Neuronal stem cell (in vitro differentiated cells): ENCODE measurements at places on chromosomes 2 and 18.

DNA sequence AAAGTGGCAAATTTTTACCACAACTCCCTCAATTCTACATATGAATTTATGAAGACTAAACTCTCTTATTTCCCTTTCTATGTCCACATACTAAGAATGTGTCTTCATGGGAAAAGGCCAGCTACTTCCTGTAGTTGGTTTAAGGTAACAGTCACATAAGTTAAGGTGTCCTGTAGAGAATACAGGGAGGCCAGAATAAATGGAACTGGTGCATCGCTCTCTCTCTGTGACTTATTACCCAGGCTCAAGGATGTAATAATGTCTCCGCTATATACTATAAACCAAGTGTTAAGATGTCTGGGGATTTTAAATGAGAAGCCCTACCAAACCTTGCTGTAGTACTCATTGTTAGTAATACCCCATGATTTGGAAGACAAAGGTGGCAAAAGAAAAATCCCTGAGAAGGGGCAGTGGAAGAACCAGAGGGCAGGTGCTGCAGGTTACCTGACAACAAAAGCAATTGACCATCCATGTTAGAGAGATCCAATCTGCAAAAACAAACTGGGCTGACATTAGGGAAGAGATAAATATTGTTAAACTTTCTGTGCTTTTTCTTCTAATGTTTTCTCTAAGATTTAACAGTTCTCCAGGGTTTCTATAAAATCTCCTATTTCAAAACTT is 372.8 kb downstream of the TMX3 start:
- no peak for DNase-seq

DNA sequence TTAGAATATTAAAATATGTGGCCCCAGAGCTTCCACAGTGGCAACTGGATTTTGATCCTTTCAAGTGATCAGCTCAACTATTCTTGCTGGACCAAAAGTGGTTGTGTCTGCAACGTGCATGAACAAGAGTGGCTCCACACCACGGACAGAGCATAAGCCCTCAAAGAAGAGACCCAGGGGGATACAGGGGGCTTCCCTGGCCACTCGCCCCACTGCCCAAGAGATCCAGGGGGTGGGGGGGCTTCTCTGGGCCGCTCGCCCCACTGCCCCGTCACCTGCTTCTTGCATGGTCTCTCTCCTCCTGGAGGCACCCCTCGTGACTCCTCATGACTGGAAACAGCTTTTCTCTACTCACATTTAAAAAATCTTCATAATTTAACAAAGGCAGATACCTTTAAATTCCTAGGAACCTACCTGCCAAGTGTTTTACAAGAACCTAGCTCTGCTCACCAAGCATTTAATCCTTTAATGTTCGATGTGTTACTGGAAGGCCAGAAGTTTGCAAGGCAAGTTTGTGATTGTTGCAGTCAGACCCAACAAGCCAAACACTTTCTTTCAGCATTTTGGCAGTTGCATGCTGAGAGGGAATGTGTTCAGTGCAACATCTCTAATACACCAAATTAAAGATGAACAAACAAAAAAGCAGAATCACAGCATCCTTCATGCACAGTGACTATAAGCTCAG is 174.3 kb downstream of the BCL2 start:
- no peak for DNase-seq

DNA sequence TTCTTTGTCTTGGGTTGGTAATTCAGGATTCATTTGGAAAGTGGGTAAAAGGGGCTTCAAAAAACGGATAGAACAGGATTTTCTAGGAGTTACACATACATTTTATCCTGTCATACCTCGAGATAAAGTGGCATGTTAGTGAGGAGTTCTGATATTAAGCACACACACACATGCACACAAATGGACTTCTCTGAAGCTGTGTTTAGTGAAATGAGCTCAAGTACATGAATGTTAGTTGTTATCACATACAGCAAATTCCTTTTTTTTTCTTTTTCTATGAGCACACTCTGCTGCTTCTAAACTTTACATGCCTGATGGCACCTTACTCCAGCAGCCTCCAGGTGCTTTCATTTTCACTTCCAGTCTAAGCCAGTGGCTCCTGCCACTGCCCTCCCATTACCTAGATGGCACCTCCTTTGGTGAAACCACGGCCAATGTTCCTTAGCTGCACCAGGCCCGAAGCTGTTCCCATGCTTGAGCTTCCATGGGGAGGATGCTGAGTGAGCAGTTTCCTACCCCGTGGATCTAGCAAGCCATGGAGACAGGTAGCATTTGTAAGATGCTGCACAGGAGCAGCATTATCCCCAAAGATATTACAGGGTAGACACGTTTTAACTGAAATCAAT is 49.7 kb downstream of the STAT1 start:
- no peak for DNase-seq

DNA sequence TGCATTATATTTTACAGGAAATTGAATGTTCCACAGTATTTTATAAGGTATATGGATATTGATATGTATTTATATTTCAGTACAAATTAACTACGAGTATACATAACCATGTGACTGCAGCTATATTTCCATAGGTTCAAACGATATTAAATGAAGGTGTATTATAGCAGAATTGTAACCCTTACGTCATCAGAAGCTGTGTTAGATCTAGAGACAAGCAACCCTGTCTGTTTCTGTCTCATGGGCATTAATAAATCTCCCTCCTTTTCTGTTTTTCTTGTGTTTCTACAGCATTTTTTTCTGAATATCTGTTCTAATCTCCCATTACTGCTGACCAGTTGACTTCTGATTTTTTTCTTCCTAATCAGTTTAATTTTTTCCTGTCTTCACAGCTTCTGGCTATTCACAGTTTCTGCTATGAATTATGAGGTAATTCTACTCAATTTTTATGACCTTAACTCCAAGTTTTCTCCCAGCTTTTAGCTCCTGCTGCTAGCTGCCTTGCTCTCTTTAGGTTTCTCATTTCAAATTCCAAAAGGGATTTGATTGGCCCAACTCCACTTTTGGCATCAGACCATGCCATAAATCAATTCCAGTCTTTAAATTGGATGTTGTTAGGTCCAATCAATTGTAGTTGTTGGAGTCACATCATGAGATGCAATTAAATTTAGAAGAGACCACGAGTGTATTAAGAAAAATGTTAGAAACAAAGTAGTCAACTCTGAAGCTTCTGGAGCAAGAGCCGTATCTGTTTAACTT is 277.5 kb upstream of the ZSWIM2 start:
- DNase-seq = no peak

GRCh38 chr2:97703741-97704140 is 9.6 kb upstream of the ZAP70 start:
- DNase-seq = no peak

DNA sequence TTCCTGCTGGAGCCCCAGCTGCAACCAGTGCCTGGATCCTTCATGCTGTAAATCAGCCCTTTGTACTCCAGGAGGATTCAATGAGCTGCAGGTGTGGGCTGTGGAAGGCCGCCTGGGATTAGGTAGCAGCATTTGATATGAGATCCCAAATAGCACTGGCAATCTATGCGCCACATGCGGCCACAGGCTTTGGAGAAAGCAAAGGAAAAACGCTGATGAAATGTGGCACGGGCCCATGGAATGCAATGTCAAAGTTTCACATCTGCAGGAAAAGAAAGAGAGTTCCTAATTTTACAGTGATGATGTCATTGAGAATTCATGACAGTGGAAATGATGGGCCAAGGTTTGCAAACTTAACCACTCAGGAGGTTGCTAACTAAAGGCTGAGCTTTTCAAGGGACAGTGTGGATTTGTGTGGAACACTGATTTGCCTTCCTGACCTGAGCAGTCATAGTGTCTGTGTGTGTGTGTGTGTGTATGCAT is 216.4 kb upstream of the OSR1 start:
- peak; percentile 4 for DNase-seq

DNA sequence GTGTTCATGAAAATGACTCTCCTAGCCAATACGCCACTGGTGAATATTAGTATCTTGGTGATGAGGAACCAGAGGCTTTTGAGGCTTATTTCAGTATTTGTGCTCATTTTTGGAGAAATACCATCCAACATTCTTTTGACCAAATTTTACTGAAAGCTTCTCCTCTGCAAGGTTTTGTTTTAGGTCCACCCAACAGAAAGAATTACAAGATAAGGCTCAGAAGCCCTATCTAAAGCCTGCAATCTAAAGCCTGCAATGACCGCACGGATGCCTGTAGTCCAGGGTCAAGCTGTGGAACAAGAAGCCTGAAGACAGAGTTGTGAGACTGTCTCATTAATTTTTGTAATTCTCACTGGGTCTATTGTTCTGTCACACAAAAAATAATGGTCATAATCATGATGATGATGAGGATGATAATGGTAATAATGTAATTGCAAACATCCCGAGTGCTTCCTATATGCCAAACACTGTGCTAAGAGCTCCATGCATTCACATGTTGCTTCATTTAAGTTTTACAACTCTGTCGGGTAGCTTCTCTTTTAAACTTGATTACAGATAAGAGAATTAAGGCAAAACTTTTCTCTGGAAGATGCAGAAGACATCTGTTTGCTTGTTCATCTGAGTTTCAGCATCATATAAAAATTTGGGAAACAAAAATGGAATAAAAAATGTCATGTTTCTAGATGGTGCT is 33.2 kb upstream of the NCOA1 start:
- no peak for DNase-seq

DNA sequence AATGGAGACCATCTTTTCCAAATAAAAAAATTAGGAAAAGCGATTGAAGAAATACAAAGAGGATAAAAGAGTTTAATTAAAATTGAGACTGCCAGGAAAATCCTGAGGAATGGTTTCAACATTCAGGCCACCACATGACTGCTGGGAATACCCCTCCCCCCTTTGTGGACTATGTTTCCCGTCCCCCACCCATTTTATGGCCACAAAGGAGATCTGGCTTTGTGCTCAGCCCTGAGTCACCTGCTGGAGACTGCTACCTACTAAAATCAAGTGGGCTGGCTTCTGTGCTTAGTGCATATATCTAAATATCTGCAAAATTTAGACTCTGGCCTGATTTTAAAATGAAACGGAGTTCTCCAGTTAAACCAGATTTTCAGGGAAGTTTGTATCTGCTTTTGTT is 10.1 kb downstream of the RND3 start:
- no peak for DNase-seq

DNA sequence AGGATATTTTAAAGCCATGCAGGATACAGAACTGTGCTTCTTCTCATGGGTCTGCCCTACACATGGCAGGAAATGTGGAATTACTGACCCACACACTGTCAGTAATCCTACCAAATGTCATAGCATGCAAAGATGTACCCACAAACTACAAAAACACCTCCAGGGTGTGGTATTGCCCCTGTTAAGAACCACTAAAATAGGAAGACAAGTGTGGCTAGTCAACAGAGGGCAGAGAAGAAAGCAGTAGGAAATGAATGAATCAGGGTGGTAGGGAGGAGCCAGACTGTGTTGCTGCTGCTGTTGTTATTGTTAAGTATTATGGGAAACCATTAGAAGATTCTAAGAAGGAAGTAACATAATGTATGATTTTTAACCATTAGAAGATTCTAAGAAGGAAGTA is 556.7 kb upstream of the ACVR2A start:
- DNase-seq = no peak

- no peak for DNase-seq
Observed at GRCh38 chr2:231955758-231956472, 5.6 kb upstream of the DIS3L2 start.

DNA sequence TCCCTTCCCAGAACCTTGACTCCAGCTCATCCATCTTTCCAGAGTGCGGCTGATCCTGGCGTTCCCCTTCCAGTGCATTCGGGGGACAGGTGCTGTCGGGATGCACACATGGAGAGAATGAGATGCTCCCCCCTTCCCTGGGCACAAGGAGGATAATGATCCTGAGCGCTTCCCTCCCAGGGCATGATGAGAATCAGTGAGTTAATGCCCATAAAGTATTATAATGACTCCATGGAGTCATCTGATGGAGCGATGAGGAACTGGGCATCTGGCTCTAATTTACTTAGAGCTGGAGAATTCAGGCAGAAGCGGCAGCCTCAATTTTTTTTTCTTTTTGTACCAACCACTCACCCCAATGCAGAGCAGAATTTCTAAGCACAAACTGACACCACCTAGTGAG is 79.6 kb upstream of the SKOR2 start:
- no peak for DNase-seq

DNA sequence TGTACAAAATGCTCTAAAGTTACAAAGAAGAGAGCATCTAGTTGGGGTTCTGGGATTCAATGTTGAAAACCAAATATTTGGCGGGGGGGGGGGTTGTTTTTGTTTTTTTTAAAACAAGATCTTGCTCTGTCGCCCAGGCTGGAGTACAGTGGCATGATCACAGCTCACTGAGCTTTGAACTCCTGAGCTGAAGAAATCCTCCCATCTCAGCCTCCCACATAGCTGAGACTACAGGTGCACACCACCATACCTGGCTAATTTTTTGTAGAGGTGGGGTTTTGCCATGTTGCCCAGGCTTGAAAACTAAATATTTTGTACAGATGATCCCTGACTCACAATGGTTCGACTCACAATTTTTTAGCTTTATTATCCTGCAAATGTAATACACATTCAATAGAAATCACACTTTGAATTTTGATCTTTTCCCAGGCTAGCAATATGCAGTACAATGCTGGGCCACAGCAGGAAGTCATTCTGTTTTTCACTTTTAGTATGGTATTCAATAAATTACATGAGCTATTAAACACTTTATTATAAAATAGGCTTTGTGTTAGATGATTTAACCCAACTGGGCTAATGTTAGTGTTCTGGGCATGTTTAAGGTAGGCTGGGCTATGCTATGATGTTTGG is 7.6 kb downstream of the BARD1 start:
- no peak for DNase-seq

GRCh38 chr2:225932811-225933413 is 533.4 kb downstream of the NYAP2 start:
- DNase-seq = no peak

GRCh38 chr2:26086155-26086637 is 52.3 kb downstream of the RAB10 start:
- DNase-seq = no peak

- DNase-seq = no peak
Observed at GRCh38 chr2:236565212-236565611, 4.4 kb upstream of the ACKR3 start.

GRCh38 chr2:47060652-47061170 is 94.4 kb downstream of the STPG4 start:
- DNase-seq = no peak

GRCh38 chr2:173520918-173521317 is 166.2 kb downstream of the CDCA7 start:
- no peak for DNase-seq

DNA sequence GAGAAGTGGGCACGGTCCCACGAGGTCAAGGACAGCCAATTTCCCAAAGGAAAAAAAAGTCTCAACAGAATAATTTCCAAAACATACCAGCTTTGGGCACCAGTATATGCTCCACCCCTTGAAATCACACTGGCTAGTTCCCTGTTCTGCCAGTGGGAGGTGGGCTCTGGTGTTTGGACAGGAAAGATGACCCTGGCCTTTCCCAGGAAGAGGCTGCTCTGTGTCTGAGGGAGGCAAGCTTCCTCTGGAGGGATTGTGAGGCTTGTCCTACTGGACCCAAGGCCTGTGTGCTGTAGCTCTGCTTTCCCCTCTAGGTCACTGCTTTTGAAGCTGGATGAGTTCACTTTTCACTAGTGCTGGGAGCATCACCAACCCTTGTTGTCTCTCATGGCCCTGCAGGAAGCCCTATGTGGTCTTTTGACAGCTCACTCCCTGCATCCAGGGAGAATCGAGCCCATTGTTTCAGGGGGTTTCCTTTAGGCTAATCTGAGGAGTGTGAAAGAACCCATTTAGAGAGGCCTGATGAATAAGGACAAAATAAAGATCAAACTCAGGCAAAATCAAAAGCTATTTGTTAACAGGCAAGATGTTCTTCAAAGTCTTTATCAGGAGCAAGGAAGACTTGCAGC is 36.3 kb downstream of the CXCR4 start:
- DNase-seq = no peak
